ENCODE measurements at places on chromosomes 1 and 21. TPM values are rescaled to one million over a fixed set of nuclear protein-coding genes. Genes with fewer than 3 reads are reported as not detected.

GRCh38 chr1:45666836-45667235 lies 19.5 kb downstream of the GPBP1L1 start:
- no peak for DNase-seq

DNA sequence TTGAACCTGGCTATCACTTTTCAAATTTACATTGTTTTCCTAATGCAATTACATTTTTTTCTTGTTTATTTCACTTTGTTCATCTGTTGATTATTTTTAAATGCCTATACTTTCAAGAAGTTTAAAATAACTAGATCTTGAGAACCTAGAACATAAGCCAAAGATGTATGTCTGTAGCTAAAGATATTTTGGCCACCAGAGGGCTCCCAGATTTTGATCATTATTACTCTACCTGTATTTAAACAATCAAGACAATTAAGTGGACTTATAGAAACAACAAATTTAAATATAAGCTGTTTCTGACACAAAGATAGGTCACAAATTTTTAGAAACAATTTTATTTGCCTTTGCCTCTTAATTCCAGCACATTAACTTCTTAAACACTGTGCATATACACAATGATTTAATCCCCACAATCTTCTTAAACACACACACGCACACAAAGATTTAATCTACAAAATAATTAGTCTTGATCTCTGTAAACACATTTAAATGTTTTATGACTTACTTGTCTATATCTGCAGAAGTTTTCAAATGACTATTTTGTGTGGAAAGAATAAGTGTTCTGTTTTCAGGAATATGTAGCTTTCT lies 380.0 kb downstream of the DSCAM start:
- DNase-seq: no peak

GRCh38 chr1:228669242-228669585 lies 66.1 kb upstream of the RHOU start:
- peak; percentile 74 for DNase-seq

DNA sequence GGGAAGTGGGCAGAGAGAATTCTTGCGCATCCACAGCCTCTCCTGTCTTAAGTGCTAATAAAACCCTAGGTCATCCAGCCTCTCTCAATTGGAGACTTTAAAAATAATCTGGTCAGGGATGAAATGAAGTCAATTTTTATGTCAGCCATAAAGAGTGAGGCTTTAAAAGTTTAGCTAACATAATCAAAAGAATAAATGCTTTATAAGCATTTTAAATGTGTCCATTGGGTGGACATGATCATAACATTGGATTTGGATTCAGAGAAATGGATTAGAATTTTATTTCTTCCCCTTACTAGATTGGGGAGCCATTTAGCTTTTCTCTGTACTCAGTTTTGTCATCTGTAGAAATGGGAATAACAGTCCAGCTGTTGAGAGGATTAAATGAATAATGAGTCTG lies 55.5 kb downstream of the PGM1 start:
- no peak for DNase-seq

GRCh38 chr1:38044221-38045215 lies 2.1 kb downstream of the POU3F1 start:
- peak; percentile 86 for DNase-seq

DNA sequence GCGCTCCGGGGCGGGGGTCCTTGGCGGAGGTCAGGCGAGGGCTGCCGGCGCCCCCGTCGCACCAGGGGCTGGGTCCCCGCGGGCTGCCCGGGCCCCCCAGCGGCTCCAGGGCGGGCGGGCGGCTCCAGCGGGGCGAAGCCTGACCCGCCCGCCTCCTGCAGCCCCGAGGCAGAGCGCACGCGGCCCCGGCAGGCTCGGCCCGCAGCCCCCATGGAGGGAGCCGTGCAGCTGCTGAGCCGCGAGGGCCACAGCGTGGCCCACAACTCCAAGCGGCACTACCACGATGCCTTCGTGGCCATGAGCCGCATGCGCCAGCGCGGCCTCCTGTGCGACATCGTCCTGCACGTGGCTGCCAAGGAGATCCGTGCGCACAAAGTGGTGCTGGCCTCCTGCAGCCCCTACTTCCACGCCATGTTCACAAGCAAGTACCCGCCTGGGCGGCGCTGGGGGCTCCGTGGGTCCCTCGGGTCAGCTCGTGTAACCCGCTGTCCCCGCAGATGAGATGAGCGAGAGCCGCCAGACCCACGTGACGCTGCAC lies 817 bp downstream of the KLHL17 start:
- peak; percentile 97 for DNase-seq

DNA sequence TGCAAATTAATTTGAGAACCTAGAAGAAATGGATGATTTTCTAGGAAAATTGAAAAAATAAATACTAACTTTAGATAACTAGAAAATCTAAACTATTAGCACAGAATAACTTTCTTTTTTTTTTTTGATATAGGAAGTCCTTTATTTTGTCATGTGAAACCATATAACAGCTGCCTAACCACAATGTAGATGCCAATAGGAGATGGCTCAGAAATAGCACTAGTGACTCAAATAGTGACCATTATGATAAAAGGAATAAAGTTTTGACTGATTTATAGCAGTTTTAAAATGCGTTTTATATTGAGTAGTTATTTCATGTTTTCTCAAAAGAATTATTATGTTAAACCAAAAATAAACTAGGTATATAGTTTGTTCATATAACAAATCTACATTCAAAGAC lies 158.0 kb upstream of the CACYBP start:
- no peak for DNase-seq

DNA sequence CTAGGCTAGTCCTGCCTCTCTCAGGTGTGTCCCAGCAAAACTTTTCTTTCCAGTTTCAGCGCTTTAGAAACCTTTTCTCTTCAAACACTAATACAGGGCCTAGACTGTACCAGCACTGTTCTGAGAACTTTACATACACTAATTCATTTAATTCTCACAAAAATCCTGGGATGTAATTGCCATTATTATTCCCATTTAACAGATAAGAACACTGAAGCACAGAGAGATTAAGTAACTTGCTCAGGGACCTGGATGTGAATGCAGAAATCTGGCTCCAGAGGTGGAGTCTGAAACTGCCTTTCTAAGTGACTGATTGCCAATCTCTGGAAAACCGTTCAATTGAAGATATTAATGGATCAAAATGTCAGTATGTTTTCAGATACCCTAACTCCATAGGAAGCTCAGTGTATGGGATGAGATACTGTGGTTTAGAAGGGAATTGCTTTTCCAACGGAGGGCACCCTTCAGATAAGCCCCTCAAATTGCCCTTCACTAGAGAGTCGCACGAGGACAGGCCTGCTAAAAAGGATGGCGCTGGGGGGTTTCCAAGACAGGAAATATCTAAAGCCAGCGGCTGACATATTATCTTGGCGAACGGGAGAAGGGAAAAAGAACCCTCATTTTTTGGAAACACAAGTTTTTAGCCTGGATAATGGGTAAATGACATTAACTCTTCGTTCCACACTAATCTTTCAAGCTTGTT lies 698 bp upstream of the UCK2 start:
- DNase-seq: peak; percentile 49

GRCh38 chr1:917466-918091 lies 6.1 kb upstream of the SAMD11 start:
- no peak for DNase-seq

DNA sequence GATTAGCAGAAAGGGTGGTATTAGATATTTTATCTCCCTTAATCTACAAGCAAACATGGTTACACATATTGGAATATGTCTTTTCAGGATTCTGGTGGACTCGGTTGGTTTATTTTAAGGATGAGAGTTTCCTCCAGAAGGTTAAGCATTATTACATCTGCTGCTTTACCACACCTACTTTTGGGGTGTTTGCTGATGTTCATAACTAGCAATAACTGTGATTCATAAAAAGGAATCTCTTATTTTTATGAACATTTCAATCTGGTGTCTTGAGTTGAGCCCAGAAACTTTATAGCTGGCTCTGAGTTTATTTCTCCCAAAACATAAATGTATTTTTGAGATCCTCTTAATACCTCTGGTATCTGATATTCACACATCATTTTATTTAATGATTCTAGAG lies 82.7 kb downstream of the LRRC8D start:
- no peak for DNase-seq

GRCh38 chr1:65795311-65795710 lies 2.6 kb downstream of the PDE4B start:
- DNase-seq: peak; percentile 60

GRCh38 chr1:63190171-63190570 lies 132.2 kb upstream of the FOXD3 start:
- DNase-seq: no peak

DNA sequence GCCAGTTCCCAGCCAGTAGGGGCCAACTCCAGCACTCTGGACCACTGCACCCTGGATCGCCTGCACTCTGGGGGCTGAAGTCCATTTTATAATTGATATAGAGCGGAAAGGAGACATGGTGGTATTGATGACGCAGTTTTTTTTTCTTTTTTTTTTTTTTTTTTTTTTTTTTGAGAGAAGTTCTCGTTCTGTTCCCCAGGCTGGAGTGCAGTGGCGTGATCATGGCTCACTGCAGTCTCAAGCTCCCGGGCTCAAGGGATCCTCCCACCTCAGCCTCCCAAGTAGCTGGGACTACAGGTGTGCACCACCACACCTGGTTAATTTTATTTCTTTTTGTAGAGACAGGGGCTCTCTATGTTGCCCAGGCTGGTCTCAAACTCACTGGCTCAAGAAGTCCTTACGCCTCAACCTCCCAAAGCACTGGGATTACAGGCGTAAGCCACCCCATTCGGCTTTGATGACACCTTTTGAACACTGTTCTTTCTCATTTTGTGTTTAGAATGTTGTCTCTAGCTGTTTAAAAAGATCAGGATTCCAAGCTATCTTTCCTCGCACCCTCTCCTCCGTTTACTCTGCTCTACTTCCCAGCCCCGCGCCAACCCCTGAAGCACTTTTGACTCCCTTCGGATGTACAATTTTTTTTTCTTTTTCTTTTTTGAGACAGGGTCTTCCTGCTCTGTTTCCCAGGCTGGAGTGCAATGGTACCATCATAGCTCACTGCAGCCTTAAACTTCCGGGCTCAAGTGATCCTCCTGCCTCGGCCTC lies 960 bp downstream of the MX2 start:
- DNase-seq: peak; percentile 38

DNA sequence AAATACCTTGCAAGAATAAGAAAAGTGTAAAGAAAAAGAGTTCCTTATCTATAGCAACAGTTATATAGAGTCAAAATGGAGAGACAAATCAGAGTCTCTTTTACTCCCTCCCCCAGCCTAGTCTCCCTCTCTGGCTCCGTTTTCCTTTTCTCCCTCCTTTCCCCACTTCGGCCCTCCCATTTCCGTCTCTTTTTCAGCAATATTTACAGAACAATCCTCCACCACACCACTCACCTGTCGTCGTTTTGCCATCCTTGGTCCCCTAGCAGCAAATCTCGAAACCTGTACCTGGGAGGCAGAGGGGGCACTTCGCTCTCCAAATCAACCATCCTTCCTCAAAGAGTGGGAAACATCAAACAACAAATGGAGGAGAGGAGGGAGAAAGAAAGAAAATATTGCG lies 259 bp downstream of the KCNT2 start:
- DNase-seq: peak; percentile 18

DNA sequence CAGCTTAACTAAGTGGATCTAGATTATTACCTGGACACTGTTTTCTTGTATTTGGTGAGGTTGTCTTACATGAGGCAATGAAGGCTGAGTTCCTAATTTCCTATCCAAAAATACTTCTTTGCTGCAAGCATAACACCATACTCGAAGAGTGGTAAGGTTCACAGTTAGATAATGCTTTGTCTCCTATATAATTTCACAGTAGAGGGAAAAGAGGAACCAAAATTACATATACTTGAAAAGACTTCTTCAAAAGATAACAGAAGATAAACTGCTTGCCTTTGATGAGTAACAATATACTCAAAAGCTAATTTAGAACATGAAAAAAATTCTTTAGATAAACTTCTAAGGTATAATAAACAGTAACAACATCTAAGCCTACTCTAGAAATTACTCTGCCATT lies 20.4 kb downstream of the USP33 start:
- DNase-seq: no peak

DNA sequence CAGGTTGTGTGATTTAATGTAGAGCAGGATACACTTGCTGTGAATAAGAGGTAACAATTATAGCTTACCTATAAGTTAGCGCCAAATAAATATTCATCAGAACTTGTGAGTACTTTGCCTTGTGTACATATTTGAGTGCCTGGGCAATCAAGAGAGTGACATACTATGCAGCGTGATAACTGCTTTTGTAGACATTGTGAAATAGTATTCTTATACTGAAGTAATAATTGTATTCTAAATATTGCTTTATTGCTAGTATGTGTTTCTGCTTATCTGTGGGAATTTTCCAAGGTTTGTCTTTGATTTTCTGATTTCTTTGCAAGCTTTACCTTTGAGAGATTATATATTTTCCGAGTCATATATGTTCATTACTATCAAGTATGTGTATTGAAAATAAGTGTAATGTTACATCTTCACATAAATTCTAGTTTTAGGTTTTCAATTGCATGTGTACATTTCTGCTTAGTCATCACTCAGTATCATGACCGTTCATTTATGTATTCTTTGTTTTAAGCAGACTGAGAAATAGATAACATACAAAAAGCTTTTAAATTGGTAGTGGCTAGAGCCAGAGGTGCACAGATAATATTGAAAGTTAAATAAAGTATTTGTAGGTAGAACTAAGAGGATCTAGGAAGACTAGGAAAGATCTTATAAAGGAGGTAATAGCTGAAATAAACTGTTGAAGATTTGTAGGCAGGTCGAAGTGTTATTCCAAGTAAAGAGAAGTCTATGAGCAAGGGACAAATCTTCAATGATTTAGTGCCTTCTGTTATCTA lies 19.5 kb downstream of the USP25 start:
- no peak for DNase-seq

- DNase-seq: no peak
Observed at GRCh38 chr21:45873418-45873817, 108.2 kb upstream of the COL6A1 start.

GRCh38 chr1:177753655-177754054 lies 216.2 kb downstream of the SEC16B start:
- no peak for DNase-seq

DNA sequence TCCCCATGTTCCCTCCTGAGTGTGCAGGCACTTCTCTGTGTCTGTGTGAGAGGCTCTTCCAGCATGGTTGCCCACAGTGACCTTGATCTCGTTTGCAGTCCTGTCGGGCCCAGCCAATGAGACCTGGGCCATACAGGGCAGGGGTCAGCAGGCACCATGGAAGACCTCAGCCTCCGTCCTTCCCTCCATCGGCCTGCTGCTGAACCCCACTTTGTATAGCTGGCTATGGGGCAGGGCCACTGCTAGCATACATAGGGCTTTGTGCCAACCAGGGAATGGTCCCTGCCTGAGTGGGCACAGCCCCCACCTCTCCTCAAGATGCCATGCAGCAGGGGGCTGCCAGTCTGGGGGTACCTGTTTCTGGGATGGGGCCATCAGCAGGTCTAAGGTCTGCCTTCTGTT lies 3.8 kb downstream of the C1orf35 start:
- peak; percentile 58 for DNase-seq

- no peak for DNase-seq
Observed at GRCh38 chr1:177287270-177287669, 116.5 kb downstream of the BRINP2 start.

- DNase-seq: no peak
Observed at GRCh38 chr1:194919146-194919545, 1689.1 kb downstream of the KCNT2 start.

- DNase-seq: peak; percentile 97
Observed at GRCh38 chr1:2555634-2556276, 416 bp upstream of the TNFRSF14 start.

The AQP10 gene
- total RNA-seq: not detected

The FCAMR gene
- not detected for total RNA-seq

The LEFTY1 gene
- not detected for total RNA-seq

The WNT3A gene
- not detected for total RNA-seq

The RRAGC gene
- total RNA-seq: 64.5 TPM

The IGSF3 gene
- under 0.01 TPM for total RNA-seq

Data from osteoblast (primary cell).